Esophagus squamous epithelium (tissue), 5 donors: ENCODE measurements at places on chromosomes 3 and 15.
A peak's percentile ranks its signal among the peaks of the same experiment; 100 is the strongest.

DNA sequence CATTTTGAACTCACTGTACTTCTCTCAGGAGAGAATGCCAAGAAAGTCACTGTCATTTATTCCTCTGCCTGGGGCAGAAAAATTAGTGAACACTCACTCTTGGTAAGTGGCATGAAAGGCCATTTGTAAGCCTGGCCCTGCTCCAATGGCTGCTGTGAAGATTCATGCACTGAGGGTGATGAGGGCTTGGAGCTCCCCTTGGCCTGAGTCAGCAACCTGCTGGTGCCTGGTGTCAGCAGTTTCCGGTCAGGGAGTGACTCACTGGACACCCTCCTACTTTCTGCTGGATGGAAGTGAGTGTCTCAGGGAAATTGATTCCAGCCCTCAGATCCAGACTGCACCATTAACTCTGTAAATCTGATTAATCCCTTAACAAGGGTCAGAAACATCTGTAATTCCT is 37.6 kb downstream of the TRA2B start:
- DNase-seq = no peak

- no peak for DNase-seq
These were observed 10.0 kb downstream of the PHC3 start for GRCh38 chr3:170171563-170171962.

- DNase-seq = peak; percentile 87
These were observed at the start of gene GOLGB1 for GRCh38 chr3:121749276-121750086. Gene GOLGB1 (minus strand): TSS chr3:121749741. CDS start chr3:121730971, 18,770 bp downstream.

DNA sequence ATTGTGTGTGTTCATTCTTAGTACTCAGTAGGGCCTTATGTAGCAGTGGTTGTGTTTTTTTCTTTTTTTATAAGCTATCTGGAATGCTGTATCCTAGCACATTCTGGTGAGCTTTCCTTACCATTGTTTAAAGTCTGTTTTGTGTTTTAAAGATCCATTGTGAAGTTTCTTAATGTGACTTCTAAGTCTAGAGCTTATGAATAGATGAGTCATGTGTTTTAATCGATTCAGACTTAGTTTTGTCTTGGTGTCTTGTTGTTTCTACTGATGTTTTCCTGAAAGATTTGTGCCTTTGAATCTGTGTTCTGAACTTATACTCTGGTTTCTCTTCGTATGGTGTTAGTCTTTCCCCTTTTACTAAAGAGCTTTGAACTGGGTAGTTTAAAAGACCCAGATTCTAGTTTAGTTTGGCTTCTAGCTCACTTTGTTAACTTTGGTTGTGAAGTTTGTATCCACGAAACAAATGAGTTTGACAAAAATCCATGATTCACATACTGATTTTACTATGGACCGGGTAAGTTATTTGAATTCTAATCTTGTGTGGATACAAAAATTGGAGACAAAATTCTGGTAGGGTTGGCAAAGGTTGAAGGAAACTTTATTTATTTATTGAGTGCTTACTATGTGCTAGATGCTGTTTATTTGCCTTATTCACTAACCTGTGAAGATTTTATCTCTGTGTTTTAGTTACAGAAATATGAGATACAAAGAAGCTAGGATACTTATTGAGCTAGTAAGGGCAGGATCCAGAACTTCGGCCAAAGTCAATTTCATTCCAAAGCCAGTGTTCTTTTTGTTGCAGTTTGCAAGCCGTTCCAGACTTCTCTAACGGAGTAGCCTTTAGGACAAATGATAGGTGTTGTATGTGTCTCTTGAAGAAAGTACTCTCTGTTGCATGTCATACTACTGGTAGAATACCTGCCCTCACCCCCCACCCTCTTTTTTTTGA is 24.8 kb downstream of the AKAP13 start:
- no peak for DNase-seq

DNA sequence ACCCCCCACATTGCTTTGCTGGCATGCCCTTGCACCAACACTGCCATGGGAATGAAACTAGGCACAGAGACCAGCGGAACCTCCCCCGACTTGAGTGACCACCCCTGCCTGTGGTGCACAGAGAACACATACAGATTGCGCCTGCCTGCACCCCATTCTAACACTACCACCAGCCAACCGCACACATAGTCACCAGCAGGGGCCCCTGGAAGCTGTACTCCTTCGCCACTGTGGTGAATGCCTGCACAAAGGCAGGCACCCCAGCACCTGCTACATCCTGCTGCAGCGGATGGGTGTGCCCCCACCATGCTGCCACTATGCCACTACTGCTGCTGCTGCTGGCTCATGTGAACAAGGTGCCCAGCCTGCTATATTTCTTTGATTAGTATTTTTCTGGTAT is 27.4 kb upstream of the DNAAF4 start:
- DNase-seq = no peak

- DNase-seq = no peak
These were observed 239.7 kb downstream of the SUCLG2 start for GRCh38 chr3:67414740-67415139.

GRCh38 chr15:87732976-87733375 is 523.6 kb downstream of the NTRK3 start:
- DNase-seq = no peak

DNA sequence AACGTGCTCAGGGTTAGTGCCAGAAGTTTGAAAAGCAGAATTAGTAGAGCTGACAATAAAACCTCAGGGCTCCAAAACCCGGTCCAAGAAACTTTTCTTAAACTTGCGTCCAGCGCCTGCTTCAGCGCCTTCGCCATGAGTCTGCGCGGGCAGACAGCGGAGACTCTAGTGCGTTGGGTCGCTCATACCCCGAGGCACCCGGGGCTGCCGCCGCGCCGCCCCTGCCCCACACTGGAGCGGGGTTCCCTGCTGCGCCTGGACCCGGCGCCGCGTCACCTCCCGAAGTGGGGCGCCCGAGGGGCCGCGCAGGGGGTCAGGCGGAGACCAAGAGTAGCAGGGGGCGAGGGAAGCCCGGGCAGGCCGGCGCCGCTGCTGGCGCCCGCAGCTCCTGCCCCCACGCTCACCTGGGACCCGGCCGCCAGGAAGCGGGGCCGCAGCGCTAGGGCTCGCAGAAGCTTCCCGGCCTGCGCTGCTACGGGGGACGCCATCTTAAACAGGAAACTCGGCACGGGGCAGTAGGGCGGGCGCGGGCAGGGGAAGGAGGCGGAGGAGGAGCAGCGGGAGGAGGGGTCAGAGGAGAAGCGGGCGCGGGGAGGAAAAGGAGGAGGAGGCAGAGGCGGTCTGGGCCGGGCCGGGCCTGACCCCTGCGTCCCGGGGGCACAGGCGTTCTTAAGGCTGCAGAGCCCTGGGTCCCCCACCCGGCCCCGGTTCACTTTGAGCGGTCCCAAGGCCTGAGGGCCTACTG is at the start of gene SUCLG2:
Gene SUCLG2 (minus strand): TSS at position 514 of the 745 bp plus-strand sequence. CDS start 26 bp downstream, at position 488.
- DNase-seq = peak; percentile 53

DNA sequence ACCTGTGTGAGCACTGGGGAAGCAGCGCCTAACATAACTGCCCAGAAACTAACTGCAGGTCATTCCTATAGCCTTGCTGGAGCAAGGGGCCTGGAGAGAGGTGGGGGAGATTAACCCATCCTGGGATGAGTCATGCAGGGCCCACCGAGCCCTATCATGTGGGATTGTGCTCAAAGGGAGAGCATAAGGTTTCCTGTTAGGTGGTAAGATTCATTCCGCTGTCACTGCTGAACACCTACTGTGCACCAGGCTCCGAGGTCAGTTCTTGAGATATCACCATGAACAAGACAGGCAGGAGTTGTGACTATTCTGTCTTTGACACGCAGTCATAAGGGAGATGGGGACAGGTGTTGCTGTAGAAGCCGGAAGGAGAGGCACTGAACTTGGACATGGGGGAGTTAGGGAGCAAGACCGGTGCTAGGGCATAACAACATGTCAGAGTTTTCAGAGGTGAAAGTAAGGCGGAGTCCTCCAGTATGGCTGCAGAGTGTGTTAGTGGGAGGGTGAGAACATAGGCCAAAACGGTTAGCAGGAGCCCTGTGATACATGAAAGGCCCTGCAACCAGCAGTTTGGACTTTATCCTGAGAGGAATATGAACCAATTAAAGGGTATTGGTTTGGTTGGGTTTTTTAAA is 2.4 kb downstream of the SLC25A38 start:
- no peak for DNase-seq
